ENCODE measurements at places on chromosomes 1 and 21.

DNA sequence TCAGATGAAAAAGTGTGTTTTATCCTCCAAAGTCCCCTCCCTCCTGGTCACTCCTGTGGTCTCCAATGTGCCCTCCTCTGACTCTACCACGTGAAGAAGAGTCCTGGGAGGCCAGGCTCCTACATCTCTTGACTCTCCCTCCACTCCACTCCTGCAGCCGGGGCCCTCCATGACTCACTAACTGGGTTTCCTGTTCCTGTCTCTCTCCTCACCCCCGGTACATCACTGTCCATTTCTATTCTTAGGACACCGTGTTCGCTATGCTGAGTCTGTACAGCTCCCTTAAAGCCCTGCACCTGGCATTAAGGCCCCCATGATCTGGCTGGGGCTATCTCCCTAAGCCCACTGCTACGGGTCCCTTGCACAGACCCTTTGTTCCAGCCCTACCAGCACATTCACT is 93.4 kb downstream of the BCAR3 start:
- DNase-seq: no peak

- no peak for DNase-seq
Measured at GRCh38 chr1:70169018-70169839, 36.1 kb downstream of the LRRC40 start.

GRCh38 chr1:245215071-245215470 is 60.3 kb downstream of the KIF26B start:
- no peak for DNase-seq

- no peak for DNase-seq
Measured at GRCh38 chr1:8474369-8474768, 156.5 kb downstream of the SLC45A1 start.

DNA sequence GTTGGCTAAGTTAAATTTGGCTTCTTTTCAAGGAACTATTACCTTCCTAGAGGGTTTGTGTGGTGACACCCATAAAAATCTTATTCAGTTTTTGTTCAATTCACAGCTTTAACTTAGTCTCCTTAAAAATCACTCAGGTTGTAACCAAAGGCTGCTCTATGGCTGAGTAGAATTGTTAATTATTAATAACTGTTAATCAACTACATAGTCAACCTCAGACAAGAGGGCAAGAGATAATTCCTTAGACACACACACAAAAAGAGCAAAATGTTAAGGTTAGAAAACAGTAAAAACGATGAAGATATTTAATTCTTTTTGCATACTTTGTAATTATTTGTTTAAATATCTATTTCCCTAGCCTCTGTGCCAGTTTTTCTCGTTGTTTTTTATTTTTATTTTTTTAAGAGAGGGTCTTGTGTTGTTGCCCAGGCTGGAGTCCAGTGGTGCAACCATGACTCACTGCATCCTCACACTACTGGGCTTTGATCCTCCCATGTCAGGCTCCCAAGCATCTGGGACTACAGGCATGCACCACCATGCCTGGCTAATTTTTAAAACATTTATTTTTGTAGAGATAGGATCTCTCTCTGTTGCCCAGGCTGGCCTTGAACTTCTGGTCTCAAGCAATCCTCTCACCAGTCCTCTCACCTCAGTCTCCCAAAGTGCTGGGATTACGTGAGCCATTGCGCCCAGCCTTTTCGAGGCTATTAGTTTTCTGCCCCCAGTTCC is 215.2 kb downstream of the DISC1 start:
- no peak for DNase-seq

DNA sequence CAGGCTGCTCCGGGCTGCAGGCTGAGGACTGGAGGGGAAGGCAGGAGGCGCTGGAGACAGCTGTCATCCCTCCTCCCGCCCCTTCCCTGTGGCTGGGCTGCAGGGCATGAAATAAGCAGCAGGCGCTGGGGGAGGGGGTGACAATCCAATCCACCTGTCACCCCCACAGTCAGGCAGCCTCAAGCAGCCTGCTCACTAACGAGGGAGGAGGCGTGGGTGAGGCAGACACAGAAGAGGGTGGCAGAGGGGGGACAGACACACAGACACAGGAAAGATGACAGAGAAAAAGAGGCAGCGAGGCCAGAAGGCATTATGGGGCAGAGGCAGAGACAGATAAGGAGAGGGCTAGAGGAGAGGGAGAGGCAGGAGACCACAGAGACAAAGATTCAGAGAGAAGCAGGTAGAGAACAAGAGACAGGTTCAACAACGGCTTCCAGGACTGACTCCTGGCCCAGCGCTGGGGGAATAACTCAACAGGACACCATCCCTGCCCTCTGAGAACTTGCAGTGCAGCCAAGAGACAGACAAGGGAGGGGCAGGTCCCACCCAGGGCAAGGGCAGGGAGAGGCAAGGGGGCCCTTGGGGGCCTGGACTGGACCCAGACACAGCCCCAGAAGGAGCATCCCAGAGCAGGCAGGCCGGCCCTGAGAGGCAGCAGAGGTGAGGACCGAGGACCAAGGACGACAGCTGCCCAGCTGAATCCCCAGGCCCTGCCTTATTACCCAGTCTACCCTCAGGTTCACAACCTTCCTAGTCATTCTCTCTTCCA is 11.2 kb downstream of the MEF2D start:
- peak; percentile 43 for DNase-seq
